ENCODE measurements at places on chromosomes 4 and X.

DNA sequence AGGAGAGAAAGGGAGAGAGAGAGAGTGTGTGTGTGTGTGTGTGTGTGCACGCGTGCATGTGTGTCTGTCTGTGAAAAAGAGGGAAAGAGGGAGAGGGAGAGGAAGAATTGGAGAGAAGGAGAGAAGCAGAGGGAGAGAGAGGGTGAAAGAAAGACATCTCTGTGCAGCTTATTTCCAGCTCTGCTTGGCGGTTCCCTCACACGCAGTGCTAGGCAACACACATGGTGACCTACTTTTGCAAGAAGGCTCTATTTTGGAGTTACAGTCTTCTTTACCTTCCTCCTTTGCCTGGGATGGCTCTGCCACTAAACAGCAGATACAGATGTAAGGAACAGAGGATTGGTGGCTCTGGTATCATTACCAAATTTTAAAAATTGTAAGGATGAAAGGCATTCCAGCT, 40.1 kb downstream of the SLC16A2 start:
- DNase-seq, result no peak

DNA sequence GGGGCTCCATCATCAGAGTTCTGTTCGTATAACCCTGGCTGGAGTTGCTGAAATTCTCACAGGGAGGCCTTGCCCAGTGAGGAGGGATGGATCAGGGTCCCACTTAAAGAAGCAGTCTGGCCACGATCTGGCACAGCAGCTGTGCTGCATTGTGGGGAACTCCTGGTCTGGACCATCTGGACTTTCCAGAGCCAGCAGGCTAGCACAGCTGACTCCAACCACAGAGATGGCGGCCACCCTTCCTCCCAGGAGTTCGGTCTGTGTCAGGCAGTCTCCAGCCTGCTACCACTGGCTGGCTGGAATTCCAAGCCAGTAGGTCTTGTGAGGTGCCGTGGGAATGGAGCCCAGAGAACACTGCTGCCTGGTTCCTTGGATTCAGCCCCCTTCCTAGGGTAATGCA, 62.0 kb downstream of the SLAIN2 start:
- no peak for DNase-seq

- DNase-seq, result no peak
Observed at GRCh38 chr4:72338060-72338459, 231.0 kb downstream of the ADAMTS3 start.

GRCh38 chr4:146059865-146060264, 115.7 kb upstream of the LSM6 start:
- DNase-seq, result no peak

GRCh38 chrX:78595901-78596502, 63.1 kb downstream of the RTL3 start:
- peak; percentile 31 for DNase-seq

DNA sequence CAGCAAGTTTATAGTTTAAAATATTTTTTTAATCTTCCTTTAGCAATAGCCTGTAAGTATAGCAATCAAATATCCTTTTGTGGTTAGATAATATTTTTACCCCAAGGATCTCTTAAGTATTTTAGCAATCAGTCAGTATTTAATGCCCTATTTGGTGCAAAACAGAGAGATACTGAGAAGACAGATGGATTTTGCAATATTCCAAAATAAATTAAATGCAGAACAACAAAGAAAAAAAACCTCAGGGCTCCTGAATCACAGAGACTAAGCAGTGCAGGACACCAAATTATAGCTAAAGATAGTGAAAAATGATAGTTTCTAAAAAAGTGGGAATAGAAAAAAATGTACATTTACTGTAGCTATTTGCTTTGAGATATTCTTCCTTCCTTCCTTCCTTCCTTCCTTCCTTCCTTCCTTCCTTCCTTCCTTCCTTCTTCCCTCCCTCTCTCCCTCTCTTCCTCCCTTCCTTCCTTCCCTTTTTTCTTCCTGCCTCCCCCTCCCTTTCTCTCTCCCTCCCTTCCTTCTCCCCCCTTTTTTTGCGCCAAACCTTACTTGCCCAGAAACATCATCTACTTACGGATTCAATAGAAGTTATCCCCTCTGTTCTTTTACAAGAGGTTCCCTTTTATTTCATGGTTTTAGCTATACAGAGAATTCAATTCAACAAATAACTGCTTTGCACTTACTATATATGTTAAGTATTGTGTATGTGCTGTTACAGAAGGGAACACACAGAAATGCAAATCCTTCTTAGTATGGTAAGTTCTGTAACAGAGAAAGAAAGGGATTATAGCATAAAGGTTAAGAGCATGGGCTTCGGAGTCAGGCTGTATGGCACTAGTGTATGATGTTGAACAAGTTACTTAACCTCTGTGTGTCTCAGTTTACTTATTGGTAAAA, 219.0 kb downstream of the CPE start:
- no peak for DNase-seq

DNA sequence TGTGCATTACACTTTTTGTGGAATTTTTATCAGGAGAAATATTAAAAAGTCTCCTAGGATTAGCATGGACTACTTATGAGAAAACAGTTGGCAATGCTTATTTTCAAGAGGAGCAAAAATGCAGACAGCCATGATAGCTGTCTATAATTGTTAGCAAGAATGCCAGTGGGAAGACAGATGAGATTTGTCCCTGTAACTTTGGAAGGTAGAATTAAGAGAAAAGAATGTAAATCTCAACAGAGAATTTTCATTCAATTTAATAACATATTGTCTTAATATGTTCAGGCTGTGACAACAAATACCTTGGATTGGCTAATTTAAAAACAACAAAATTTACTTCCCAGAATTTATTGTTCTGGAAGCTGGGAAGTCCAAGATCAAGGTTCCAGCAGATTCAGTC, 349.2 kb downstream of the IQCM start:
- no peak for DNase-seq

DNA sequence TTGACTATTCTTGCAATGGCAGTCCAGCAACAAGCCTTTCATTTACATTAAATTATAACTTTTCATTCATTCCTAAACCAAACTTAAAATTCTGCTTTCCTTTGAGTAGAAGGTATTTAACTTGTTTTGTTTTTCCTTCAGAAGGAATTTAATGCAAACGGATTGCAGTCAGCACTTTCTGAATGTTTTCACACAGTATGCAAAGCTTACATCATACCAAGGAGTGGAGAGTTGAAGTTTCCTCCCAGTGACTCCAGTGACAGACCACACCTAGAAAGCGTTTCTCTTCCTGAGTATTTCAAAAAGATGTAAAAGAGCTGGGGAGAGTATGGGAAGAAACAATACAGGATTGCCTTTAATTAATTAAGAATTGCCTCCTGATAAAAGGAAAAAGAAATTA, 8.1 kb downstream of the EPGN start:
- DNase-seq, result peak; percentile 52

DNA sequence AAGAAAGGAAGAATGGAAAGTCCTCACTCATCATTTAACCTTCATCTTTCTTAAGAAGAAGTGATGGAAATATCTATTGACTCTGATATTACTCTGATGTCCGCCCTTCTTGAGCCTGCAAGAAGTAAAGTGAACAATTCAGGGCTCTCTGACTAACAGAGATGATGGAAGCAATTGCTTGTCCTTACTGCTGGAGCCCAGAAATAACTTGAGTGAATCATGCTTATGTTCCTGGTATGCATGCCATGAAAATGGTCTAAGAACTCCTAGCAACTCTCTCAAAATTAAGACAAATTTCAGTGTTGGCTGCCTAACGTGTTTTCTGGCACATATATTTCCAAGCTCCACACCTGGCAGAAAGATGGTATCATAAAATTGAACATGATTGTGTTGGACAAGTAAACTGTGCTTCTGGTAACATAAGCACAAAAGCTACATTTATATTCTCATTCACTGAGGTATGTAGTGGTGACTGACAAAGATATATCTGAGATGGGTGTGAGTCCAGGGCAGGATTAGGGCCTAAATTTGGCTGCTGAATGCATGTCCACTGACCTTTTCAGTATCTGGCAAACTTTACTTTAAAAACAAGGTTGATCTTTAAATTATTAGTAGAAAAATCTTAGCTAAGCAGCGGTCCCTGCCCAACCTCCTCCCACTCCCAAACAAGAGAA, 109.2 kb upstream of the OTUD4 start:
- DNase-seq, result peak; percentile 71

DNA sequence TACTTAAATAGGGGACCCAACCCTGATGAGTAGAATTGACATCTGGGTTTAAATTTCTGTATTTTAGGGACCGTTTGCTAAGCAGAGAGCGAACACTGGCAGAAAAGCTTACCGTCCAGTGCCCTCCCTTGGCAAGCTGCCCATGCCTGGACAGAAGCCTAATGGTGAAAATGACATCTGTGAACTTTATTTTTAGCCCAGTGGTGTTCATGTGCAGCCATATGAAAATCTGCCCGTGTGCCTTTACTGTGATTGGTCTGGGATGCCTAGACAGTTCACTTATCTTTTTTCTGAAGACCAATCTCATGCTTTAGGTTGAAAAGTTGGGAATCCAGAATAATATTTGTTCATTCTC, 1.1 kb downstream of the STBD1 start:
- no peak for DNase-seq

- no peak for DNase-seq
Observed at GRCh38 chr4:148118633-148119032, 323.6 kb downstream of the NR3C2 start.

GRCh38 chrX:120459309-120459708, 9.8 kb downstream of the LAMP2 start:
- no peak for DNase-seq

DNA sequence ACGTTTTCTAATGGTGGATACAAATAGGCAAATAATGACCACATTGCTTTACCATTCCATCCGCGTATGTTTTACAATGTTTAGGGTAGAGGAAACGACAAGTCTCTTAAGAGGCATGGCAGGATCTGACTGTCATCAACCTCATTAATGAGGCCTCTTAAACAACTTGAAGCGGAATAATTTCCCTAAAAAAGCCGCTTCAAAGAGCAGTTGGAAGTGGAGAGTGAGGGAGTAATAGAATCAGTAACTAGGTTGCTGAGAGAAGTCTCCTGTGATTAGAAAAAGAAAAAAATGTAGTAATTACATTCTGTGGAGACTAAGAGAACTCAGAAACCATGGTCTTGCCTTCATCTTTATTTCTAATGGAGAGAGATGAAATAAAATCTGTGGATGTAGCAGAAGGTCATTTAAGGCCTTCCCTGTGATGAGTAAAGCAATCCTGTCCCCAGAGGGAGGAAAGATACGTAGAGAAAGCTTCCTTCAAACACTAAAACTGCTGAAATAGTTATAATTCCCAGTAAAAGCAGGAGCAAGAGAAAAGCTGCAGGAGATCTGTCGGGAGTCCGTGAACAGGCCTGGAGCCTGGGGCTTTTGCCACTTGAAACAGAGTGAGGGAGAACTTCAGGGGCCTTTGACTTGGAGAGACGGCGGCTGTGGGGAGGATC, 11.1 kb upstream of the SEPSECS start:
- DNase-seq, result peak; percentile 21

GRCh38 chr4:119008761-119009160, 120.1 kb downstream of the SYNPO2 start:
- no peak for DNase-seq

- DNase-seq, result no peak
Observed at GRCh38 chr4:85774489-85774888, 299.5 kb downstream of the ARHGAP24 start.

DNA sequence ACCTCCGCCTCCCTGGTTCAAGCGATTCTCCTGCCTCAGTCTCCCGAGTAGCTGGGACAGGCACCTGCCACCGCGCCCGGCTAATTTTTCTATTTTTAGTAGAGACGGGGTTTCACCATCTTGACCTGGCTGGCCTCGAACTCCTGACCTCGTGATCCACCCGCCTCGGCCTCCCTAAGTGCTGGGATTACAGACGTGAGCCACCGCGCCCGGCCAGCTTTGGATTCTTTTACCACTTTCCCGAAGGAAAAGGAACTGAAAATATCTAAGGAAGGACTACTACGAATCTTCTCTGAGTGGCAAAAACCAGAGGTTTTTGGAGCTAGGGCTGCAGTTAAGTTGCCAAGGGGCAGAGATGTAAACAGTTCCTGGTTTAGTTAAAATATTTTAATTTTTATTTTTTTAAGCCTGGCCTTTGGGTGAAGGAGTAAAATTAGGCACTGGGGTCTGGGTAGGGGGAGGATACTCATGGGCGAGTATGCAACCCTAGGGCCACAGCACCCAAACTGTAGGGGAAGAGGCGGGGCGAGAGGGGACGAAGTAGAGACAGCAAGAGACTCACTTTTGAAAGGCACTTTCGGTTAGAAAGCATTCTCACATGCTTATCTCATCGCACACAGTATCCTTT, 525 bp upstream of the CISD2 start:
- DNase-seq, result no peak

DNA sequence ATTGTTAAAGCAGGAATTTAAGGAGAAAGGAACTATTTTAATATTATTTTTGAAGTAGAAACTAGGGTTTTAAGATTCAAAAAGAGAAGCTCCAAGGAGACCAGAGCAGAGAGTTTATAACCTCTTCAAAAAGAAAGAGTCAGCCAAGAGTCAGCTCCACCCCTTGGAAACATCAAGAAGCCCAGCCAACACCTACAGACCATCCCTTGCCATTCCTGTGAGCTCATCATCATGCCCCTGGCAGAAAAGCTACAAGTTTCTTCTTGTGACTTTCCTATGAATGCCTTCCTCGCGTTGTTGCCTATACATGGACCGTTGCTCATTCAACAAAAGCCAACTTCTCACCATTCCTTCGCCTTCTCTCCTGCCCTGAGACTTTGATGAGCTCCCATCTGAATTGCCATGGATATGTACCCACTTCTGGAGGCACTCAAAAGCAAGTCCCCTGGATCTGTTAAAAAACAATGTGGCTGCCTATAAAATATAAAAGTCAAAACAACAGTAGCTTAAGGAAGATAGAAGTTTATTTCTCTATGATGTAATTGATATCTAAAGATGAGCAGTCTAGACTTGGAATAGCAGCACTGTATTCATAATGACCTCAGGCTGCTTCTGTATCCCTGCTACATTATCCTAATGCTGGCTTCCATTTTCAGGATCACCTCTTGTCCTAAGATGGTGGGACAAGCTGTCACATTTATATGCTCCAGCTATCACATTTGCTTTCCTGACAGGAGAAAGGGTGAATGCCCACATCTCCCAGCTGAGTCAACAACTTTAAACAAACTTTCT, 20.3 kb downstream of the PLRG1 start:
- no peak for DNase-seq

DNA sequence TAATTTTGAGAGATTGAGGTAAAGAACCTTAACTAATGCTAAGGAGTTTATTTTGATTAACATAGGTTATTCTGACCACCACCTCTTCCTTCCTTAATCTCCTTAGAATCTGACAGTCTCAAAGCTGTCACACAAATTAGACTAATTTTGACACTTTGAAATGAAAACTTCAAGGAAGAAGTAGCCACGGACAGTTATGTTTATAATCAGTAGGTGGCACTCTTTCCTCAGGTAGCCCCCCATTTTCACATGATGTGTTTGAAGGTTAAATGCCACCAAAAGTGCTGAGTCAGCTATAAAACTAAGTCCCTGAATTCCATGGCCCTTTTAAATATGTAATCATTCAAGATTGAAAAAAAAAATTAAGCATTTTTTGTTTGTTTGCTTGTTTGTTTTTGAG, 22.4 kb downstream of the TMEM33 start:
- DNase-seq, result peak; percentile 9

DNA sequence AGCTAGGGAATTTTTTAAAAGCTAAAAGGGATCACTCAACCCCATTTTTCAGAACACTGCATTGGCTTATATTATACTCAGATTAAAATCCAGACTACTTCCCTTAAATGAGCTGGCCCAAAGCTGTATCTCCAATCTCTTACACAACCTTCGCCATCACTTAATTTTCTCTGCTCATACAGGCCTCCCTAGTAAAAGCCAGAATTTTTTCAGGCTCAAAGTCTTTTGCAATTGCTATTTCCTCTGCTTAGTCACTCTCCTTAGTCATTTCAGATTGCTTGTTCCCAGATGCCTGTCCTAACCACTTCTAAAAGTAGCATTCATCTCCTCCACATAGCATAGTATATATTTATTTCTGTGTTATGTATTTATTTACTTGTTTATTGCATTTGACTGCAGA, 1587.9 kb upstream of the ADGRL3 start:
- peak; percentile 72 for DNase-seq
